DMS 273 treated with DMSO at 0.1 percent for 48 hours (cell line): ENCODE measurements at places on chromosomes 7 and 10.

GRCh38 chr7:29878081-29878688, 71.9 kb downstream of the WIPF3 start:
- DNase-seq = peak; percentile 55

GRCh38 chr10:77165445-77166208, 472.0 kb downstream of the KCNMA1 start:
- DNase-seq = peak; percentile 3

- DNase-seq = no peak
Observed at GRCh38 chr10:82242778-82243177, 367.8 kb downstream of the NRG3 start.

- DNase-seq = no peak
Observed at GRCh38 chr7:20779041-20779440, 7.6 kb downstream of the SP8 start.

GRCh38 chr7:135645296-135645904, 16.9 kb upstream of the STMP1 start:
- no peak for DNase-seq

DNA sequence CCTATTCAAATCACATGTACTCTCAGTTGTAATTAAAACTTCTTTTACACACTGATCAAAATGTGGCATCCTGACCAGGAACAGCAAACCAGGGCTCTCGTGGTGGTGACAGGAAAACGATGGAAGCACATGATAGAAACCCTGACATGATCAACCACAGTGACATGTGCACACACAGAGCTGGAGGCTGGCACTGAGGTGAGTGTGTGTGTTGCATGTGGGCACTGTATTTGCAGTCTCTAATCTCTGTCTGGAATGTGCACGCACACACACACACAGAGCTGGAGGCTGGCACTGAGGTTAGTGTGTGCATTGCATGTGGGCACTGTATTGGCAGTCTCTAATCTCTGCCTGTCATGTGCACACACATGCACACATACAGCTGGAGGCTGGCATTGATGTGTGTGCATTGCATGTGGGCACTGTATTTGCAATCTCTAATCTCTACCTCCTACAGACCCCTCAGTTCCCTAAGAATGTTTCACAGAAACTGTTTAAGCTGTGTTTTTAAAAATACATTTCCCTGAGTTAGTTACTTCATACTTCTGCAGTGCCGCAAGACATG, 406.9 kb downstream of the SFMBT2 start:
- DNase-seq = no peak

- DNase-seq = no peak
Observed at GRCh38 chr10:29791773-29792172, 157.0 kb upstream of the SVIL start.

GRCh38 chr10:49664842-49665355, 14.6 kb upstream of the C10orf53 start:
- DNase-seq = no peak

- no peak for DNase-seq
Observed at GRCh38 chr10:3076138-3076537, 8.8 kb downstream of the PFKP start.

- DNase-seq = no peak
Observed at GRCh38 chr10:115659616-115660015, 566.5 kb downstream of the ATRNL1 start.

DNA sequence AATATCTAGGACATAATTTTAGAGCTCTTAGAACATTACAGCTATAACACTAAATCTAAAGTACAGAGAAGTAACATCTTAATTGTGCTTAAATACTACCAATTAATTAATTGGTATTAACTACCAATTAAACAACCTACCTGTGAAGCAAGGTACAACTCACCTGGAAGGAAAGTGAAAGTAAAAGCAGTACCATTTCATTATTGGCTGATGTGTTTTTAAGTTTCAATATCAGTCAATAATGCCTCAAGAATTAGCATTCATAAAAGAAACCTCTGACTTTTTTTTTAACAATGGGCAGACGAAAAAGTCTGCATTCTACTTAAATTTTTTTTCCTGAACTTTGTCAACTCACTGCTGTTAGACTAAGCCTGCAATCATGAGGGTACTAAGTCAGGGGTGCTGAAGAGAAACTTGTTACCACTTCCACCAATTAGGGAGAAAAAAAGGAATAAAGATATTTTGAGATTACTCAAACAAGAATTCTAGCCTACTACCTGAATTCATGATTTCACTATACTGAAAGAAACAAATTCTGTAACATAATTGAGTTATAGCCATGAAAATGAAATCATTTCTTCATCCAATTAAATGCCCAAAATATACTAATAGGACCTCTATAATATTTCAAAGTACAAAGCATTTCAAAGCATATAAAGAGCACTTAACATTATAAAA, 19.9 kb downstream of the UPF2 start:
- no peak for DNase-seq

GRCh38 chr10:3757638-3758490, 27.1 kb downstream of the KLF6 start:
- no peak for DNase-seq

DNA sequence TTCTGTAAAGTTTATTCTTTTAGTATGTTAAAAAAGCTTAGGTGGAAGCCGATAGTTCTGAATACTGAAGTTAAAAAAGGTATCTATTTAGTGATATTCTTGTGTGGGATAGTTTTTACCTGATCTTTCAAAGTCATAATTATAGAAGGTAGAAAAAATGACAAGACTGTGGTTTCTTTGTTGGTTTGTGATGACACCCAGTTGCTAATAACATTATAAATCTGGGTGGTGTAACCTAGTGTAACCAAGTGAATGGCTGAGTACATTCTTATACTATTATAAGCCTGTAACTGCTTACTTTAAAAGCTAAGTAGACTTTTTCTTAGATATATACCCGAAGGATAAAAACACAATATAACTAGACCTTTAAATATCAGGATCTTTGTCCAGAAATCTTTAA, 2.3 kb downstream of the CDK13 start:
- no peak for DNase-seq

DNA sequence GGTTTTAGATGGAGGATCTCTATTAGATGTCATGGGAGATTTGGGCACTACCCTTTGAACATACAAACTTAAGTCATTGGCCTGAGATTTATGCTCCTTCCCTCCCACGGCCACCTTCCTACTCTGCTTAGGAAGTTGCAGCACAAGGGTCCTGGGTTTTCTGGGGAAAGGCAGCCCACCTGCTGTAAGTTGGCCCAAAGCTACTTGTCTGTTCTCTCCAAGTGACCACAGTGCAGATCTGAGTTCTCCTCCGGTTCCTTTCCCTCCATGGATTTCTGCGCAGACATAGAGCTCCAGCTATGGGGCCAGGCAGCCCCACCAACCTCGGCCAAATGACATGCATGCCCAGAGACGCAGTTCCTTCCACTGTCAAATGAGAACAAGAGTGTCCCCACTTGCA, 12.8 kb upstream of the C10orf53 start:
- DNase-seq = no peak

DNA sequence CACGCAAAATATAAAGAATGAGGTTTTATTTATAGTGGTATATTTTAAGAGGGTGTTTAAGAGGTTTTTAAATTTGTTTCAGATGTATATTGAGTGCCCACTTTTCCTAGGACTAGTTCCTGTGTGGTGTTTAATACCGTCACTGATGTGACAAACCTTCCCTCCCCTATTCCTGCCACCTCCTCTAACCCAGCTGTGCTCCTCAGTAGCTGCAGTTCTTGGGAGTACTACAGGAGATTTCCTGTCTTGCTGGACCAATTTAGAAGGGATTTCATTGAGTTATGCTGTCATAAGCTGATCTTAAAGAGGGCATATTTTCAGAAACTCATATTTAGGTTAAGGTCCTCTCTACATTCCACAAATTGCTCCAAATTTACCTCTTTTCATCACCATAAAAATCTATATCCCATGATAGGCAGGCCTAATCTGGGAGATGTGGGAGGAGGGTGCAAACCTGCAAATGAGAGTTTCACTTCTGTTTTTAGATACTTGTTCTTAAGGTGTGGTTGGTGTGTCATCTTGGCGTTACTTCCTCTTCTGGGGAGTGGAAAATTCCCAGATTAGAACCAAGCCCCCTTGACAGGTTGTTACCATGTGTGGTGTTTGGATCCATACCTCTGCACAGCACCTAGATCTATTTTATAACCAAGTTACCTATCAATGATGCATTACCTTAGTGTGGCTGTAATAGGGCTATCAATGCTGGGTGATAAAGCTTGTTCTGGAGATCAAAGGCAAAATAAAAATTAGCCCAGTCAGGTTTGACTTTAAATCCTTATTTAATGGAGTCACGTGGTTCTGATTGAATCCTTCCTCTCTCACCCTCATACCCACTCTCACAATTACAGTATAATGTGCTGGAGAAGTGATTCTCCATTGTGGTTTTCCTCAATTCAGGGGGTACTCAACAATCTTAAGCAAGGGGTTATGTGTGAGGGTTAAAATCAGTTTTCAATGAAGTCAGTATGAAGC, 141.1 kb downstream of the CDK14 start:
- no peak for DNase-seq

DNA sequence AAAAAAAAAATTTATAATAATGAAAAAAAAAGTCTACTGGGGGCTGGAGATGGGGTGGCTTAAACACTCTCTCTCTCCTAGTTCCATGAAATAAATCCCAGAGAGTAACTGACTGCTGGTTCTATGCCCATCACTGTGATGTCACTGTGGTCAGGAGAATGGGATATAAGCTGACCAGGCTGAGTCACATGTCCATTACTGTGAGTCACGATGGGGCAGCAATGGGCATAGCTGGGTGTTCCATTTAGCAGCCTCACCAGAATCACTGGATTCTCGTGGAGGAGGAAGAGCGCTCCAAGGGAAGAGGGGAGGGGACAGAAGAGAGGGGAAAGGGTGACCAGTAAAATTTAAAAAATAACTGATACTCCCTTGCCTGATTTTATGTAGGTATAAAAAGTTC, 37.1 kb downstream of the MASTL start:
- DNase-seq = no peak

DNA sequence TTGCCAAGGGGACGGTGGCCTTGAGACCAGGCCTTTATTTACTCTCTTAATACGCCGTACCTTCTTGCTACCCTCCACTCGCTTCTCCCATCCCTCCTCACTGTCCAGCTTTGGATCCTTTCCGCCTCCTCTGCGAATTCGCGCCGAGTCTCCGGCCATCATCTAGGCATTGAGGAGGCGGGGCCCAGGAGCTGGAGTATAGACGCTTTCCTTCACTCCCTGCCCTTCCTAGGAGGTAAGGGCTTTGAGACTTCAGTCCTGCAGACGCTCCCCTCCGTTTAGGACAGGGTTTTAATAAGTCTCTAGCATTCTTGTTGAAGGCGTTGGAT, 538 bp downstream of the TFAM start:
- DNase-seq = no peak

GRCh38 chr7:474605-475424, 44.8 kb downstream of the PDGFA start:
- DNase-seq = no peak

DNA sequence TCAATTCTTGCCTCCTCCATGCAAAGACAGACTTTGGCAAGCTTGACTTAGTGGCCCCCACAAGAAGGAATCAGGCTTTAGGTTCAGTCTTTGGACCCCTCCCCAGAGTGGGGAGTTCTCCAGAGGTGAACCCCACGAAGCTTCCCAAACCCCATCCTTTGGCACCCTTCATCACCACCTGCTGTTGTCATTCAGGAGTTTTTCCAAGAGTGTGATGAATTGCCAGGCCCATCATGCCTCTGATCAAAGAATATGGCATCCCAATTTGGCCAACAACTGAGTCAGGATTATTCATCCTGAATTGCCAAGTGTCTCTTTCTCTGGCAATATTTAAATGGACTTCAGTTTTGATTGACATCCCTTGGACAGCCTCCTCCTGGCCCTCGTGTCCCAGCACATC, 404.7 kb upstream of the MKI67 start:
- DNase-seq = no peak

DNA sequence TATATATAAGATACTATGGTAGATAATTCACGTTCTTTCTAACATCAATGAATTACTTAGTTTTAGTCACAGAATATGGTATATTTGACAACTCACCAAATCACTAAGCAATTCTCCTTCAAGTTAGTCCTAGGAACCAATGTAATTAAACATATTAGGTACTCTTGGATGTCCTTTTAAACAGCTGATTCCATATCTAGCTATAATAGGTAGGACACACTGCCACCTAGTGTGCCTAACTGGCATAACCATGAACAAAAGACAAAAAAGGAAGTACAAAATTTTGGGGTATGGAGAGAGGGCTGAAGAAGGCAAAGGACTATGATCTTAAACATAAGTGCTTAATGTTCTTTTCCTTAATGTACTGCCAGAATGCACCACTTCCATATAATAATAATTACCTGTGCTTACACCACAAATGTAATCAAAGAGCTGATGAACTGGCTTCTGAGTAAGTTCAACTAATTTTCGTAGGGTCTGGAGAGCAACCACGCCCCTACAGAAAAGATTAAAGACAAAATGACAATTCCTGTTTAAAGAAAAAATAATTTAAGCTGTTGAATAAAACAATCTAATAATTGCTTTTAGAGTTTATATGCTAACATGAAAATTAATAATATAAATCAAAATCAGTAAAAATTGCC, 28.7 kb downstream of the PNPLA8 start:
- peak; percentile 68 for DNase-seq

GRCh38 chr7:140262242-140262903, 85.6 kb upstream of the KDM7A start:
- DNase-seq = no peak

- DNase-seq = no peak
Observed at GRCh38 chr10:26486990-26487850, 49.1 kb downstream of the APBB1IP start.

DNA sequence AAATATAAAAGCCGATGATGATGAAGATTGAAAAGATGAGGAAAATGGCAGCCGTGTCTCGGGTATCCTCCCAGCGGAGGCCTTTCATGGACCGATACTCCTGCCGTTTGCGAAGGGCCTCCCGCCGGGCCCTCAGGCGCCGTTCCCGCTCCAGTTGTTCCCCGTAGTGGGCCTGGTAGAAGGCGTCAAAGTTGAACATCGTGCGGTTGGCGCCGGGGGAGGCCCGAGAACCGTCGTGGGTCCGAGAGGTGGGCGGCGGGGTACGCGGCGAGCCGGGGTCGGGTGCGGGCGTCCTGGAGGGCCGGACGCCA, 553 bp downstream of the DNAJC30 start:
- no peak for DNase-seq

DNA sequence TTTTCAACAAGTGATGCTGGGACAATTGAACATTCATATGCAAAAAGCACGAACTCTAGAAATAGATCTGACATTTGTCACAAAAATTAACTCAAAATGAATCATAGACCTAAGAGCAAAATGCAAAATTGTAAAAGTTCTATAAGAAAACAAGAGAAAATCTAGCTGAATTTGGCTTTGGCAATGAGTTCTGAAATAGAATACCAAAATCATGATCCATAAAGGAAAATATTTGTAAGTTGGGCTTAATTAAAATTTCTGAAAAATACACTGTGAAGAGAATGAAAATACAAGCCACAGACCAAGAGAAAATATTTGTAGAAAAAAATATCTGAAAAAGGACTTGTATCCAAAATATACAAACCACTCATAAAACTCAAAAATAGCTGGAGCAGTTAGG, 698.8 kb upstream of the CELF2 start:
- no peak for DNase-seq

- no peak for DNase-seq
Observed at GRCh38 chr10:787933-788651, 98.6 kb upstream of the DIP2C start.

GRCh38 chr10:45375101-45375500, 1.1 kb downstream of the ALOX5 start:
- no peak for DNase-seq
